ENCODE measurements at places on chromosomes 4 and X. TPM values are rescaled to one million over a fixed set of nuclear protein-coding genes. Genes with fewer than 3 reads are reported as not detected.

The MAGEC2 gene
- total RNA-seq = not detected

The IL2RG gene
- total RNA-seq = 15.0 TPM

The WDFY3 gene
- 151 TPM for total RNA-seq

The NDST3 gene
- 0.09 TPM for total RNA-seq

DNA sequence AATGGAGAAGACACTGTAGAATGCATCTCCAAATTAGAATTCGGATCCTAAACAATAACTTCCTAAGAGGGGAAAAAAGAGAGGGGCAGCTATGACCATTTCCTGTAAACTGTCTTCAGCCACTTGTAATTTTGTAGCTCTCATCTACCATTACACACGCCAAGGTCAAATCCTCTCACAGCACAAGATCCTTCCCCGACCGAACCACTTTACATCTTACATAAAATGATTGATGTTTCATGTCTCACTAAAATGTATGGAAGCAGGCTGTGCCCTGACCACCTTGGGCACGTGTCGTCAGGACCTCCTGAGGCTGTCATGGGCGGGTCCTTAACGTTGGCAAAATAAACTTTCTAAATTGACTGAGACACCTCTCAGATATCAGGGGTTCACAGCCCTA, 24.1 kb upstream of the PBDC1 start:
- DNase-seq = peak; percentile 41

DNA sequence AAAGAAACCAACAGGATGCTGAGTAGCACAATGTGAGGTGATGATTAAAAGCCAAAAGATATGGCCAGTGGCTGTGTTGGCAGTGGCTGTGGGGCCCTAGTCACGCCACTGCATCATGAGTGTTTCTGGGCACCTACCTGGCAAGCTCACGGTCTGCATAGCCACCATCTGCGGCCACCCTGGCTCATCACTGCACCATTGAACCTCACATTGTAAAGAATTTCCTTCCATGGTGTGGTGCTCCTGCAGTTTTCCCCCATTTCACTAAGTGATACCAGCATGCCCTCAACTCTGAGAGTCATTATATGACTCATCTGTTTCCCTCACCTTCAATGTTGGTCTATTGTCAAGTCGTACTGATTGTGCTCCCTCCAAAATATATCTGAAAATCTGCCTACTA, 45.5 kb upstream of the CLNK start:
- DNase-seq = no peak

GRCh38 chrX:39633293-39633692, 464.5 kb downstream of the BCOR start:
- no peak for DNase-seq

DNA sequence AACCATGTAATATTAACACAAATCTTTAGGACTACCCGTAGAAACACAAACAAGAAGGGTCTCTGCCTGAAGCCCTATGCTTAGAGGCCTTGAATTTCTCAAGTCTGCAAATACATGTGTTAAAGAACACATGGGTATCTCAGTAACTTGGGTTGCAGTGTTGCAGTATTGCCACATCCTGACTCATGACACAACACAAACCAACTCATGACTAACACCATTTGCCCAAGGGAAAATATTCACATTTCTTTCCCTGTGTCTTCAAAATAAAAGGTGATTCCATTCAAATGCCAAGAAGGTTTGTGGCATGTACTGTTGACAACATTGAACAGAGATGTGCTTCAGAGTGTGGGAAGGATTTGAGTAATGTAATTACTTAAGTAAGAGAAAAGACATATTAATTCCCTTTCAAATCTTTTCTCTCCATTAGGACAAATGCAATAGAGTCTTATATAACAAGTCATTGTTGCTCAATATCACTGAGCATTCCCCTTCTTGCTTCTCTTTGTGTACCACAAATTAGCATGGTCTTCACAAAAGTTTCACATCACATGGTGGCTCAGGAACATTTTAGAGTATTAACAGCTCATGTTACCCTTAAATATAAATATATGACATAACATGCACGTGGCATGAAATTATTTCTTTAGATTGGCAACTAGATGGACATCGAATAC, 487.1 kb downstream of the STPG2 start:
- no peak for DNase-seq

DNA sequence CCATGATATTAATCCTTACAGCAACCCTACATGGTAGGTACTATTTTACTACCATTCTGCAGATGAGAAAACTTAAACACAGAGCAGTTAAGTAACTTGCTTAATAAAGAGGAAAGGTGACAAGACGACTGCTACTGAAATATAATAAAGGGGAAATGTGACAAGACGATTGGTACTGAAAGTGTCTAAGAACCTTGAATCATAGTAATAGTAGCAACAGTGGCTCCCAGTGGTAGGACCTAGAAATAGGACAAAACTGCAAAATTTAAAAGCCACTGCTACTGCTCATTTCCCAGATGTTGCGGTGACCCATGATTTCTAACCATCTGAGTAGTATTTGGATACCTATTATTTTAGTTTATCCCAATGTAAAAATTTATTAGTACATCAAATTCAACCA, 89.5 kb downstream of the TASL start:
- DNase-seq = no peak

DNA sequence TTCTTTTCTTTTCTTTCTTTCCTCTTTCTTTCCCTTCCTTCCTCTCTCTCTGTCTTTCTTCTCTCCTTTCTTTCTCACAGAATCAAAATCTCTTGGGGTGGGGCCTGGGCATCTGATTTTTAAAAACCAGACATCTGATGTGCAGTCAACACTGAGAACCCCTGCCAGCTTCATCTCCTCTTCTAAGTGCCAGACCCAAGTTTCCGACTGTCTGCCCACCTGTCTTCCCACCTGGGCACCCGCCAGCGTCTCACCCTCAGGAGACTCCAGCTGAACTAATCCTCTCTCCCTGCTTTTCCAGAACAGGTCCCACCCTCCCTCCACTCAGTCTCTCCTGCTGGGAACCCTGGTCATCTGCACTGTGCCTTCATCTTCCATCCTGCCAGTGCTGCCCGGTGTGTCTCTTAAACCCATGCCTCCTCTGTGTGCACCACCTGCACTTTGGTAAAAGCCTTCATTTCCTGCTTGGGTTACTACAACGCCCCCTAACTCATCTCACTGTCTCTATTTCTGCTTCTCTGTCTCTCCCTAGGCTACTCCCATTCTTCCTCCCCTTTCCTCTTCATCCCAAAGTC, 2.8 kb downstream of the SOD3 start:
- no peak for DNase-seq

GRCh38 chr4:12123707-12124106, 695.0 kb upstream of the HS3ST1 start:
- no peak for DNase-seq

DNA sequence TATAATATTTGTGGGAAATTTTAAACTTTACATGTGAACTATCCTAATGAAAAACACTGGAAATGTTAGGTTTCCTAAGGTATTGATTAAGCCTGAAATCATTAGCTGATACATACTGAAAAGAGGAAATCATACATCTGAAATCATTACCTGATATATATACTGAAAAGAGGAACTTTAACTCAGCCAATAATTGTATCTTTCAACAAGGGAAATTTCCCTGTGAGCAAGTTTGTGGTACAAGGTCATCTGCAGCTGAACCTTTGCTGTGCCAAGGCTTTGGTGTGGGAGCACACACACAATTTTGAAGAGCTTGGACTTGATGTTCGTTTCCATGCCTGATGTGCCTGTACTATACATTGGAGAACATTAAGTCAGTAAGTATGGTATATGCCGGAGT, 131.9 kb upstream of the USP9X start:
- DNase-seq = no peak

DNA sequence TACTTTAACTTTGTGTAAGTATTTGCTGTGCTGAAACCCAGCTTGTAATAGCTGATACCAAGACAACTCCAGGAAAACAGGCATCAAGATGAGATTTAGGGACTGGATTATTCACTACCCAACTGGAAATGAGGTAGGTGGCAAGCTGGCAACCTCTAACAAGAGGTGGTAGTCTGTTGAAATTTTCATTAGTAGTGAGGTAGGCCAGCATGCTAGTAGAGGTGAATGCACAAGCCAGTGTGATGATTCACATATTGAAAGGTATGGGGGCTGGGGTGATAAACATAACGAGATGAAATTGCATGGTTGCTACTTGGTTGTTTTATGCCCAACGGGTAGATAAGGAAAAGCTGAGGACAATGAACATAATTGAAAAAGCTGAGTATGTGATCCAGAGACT, 8.5 kb upstream of the TMPRSS11D start:
- DNase-seq = no peak

GRCh38 chr4:186719925-186720694, 3.5 kb downstream of the FAT1 start:
- DNase-seq = no peak
